Activated CD4-positive, CD25-positive, alpha-beta regulatory T cell treated with anti-CD3 and anti-CD28 coated beads, Interleukin-2, amount 50 U/mL, for 24 hours (primary cell): ENCODE measurements at places on chromosomes 2 and 18.

GRCh38 chr2:238169708-238170251, 11.0 kb downstream of the ERFE start:
- ATAC-seq = no peak

DNA sequence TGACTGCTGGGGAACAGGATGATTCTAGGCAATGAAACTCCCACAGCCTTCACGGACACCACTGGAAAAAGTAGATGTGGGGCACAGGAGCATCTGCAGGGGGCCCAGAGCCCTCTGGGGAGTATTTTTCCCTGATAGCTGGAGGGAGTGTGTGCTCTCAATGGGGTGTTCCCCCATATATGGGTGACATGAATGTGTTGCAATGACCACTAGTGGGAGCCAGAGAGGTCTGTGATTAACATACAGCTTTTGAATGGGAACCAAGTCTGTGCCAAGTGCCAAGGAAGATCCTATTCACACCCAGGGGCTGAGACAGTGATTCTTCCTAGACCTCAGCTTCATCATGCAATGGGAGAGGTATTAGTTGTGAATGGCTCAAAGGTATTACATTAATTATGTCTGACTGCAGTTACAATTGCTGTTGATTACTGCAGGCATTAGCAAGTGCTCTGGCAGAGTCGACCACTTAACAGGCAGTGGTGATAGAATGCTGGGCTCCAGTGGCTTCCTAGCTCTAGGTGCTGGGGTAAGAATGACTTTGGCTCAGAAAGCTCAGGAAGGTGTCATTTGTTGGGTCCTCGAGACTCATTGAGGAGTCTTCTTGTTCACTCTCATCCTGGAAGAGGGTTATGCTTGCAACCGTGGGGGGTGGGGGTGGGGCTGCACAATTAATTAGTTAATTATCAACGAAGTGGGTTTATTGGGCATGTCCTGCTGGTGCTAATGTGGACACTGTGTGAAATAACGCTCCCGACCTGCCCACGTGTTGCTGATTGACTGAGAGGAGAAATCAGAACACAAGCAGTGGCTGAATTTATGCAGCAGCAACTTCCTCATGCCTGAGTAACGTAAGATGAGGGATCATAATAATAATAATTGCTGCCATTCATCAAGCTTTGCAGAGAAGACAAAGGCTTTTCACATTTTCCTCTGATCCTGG, 194.1 kb downstream of the CLIP4 start:
- peak; percentile 63 for ATAC-seq

GRCh38 chr2:236629961-236630872, 60.6 kb downstream of the ACKR3 start:
- no peak for ATAC-seq

DNA sequence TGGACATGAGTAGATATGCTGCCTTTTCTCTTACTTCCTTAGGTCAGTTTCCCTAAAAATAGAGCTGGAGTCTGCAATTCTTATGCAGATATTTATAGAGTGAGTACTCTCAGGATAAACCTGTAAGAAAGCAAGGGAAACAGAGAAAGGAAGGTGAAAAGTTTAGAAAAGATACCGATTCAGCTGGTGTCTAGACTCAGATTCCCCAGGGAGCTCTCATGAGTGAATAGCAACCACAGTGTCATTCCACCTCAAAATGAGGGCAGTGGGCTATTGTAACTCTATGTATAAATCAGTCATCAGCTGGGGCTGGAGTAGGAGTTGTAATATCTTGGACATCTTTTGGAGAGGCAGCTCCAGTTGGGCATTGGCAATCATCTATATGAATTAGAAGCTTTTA, 1485.1 kb upstream of the TMEFF2 start:
- no peak for ATAC-seq

GRCh38 chr2:156396126-156396525, 40.1 kb upstream of the GPD2 start:
- ATAC-seq = no peak

GRCh38 chr18:58028109-58028784, 15.8 kb upstream of the NEDD4L start:
- no peak for ATAC-seq

DNA sequence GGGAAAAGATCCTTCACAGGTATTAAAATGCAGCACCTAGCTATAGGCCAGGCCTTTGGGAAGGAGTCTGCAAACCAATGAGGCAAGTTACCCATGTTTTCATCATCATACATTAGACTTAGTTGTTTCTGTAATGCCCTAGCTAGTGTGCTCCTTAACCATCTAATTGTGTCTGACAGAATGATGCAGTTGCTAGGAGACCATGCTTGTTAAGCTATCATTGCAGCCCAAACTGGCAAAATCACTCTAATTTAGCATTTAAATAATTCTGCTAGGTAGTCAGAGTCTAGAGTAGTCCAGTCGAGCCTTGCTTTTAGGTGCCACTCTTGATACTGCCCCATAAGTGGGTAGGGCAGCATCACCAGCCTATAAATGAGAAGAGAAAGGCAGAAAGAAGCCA, 34.9 kb downstream of the GAD1 start:
- ATAC-seq = no peak

DNA sequence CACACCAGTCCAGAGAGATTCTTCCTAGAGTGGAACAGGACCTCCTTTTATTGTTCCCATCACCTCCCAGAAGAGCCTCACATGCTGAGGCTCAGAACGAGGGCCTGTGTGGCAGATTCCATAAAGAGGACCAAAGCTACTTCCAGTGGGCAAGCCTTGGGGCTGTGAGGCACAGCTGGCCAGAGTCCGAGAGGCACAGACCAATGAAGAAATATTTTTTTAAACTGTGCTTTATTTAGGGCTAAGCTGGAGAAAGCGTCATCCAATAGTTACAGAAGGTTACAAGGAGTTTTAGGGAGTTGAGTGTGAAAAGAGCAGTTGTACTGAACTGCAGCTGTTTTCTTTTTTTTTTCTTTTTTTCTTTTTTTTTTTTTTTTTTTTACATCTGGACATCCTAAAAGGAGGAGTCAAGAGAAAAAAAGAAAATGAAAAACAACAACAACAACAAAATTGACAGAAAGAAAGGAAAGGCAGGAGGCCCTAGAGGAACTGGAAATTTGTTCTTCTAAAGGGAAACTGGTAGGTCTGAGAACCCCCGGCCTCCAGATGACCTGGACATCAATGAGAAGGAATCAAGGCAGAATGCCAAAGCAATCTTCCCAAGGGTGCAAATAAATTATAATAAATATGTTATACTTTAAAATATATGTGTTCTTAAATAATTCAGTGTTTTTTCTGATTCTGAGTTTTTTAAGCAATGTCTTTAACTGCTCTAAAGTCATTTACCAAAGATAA, 322.6 kb downstream of the CELF4 start:
- ATAC-seq = no peak

DNA sequence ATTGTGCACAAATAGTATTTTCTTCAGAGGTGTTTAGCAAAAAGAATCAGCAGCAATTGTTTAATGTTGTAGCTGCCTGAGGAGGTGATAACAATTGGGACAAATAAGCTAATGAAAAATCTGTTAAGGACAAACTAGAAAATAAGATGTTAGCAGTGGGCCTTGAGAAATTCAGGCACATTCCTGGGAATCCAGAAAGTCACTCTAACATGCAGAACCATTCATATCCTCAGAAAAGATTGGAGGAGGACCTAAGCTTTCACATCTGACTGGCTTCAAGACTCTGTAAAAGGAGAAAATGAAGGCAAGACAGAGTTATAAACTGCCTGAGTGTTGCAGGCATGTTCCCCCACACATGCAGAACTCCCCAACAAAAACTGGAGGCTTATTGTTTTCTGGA, 353.5 kb upstream of the RGPD4 start:
- ATAC-seq = no peak

GRCh38 chr2:19529677-19530076, 171.3 kb upstream of the OSR1 start:
- no peak for ATAC-seq

- no peak for ATAC-seq
Observed at GRCh38 chr2:3450385-3451010, 68.8 kb downstream of the ADI1 start.

DNA sequence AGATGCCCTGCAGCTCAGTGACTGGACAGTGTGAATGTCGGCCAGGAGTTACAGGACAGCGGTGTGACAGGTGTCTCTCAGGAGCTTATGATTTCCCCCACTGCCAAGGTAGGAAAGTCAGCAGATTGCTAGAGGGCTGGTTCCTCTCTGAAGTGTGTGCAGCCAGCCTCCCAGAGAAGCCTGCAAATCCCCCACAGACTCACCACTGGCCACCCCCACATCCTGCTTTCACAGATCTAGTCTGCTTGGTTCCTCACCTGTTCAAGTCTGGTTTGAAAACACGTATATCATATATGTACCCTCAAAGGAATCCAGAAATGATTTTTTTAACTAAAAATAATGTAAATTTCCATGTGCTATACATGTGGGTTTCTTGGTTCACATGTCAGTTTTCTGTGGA, 121.1 kb downstream of the LAMA3 start:
- ATAC-seq = peak; percentile 41

GRCh38 chr2:46306988-46307655, 9.9 kb downstream of the EPAS1 start:
- no peak for ATAC-seq

GRCh38 chr2:174473796-174474195, 13.0 kb downstream of the GPR155 start:
- no peak for ATAC-seq

GRCh38 chr2:95552911-95553310, 38.9 kb upstream of the TRIM43 start:
- ATAC-seq = no peak
